PC-9 (cell line): ENCODE measurements at places on chromosomes 3 and 15. TPM values are rescaled to one million over a fixed set of nuclear protein-coding genes. Genes with fewer than 3 reads are reported as not detected.

DNA sequence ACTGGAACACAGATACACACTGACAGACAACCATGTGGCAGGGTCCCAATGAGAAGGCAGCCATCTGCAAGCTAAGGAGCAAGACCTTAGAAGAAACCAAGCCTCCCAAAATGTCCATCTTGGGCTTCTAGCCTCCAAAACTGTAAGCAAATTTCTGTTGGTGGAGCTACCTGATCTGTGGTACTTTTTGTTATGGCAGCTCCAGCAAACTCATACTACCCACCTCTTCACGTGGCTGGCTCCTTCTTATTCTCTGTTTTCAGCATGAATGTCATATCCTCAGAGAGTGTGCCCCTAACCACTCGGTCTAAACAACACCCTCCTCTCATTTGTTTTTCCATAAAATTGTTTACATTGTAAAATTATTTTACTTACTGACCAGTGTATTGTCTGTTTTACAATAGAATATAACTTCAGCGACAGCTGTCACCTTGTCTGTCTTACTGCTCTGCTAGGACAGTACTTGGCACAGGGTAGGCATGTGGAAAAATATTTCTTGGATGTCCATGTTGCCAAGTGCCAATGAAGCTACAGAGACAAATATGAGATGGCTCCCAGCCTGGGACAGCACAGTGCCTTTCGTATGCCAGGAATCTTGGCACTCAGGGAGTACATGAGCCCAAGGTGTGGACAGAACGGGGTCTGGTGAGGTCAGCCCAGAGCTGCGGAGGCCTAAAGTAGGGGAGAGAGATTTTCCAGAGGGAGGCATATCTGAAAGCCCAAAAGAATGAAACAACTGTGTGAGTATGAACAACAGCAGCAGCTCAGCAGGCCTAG lies 17.4 kb upstream of the SLC25A36 start:
- no peaks in the 10 kb centered on the region for H3K27me3 ChIP-seq
- H3K27ac ChIP-seq: no peak overlapping the region
- no peak overlapping the region for H3K4me3 ChIP-seq
- DNase-seq: no peak
- H3K4me1 ChIP-seq: peaks cover 12% of the 10 kb centered on the region

DNA sequence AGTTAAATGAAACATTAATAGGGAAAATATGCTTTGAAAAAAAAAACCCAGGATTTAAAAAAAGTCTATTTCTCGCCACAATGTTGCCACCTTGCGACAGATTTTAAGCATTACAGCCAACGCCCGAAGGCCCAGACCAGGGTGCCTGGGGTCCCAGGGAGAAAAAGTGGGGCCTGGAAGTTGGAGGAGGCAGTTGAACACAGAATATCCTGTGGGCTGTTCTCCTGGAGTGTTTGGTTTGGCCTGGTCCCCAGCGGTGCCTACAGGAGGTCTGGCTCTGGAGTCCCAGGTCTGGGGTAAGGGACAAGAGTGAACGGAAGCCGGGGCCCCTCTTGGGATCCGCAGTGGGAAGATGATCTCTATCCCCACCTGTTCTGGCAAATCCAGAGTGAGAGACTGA lies 3.4 kb downstream of the RNU6-1 start:
- H3K27ac ChIP-seq: no peak overlapping the region
- no peak overlapping the region for H3K4me3 ChIP-seq
- H3K27me3 ChIP-seq: no peaks in the 10 kb centered on the region; the same call in 1 of the 2 replicates
- DNase-seq: no peak

The CYP8B1 gene
- total RNA-seq: not detected in 2 replicates

- DNase-seq: peak; percentile 51
- H3K4me3 ChIP-seq: no peak overlapping the region
- no peak overlapping the region for H3K27ac ChIP-seq
- H3K36me3 ChIP-seq: no peaks in the 10 kb centered on the region
- H3K4me1 ChIP-seq: peaks cover 9% of the 10 kb centered on the region; the same call in 1 of the 2 replicates
These were observed 47.5 kb upstream of the EIF3J start for GRCh38 chr15:44489464-44489863.
